ENCODE measurements at places on chromosomes 5 and 9.

GRCh38 chr9:134691695-134692572 is 50.3 kb downstream of the COL5A1 start:
- no peak for DNase-seq

DNA sequence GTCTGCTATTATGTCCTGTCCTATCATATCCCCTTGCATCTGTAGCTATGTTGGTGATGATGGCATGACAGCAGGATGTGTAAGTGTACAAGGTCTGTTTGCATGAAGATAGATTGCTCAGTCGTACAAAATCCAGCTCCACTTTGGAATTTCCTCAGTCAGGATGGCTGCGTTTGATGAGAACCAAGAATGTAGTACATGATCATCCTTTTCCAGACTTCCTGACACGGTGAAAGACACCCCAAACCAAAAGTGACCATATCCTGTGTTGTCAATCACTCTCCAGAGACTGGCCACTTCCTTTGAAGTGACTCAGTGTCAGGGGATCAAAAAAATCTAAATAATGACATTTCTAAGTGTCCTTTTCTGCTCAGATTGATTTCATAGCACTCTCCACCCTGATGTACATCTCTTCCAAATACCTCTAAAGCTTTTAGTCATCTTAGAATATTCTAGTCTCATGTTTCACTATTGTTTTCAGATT is 213.4 kb downstream of the PLK2 start:
- DNase-seq = no peak

DNA sequence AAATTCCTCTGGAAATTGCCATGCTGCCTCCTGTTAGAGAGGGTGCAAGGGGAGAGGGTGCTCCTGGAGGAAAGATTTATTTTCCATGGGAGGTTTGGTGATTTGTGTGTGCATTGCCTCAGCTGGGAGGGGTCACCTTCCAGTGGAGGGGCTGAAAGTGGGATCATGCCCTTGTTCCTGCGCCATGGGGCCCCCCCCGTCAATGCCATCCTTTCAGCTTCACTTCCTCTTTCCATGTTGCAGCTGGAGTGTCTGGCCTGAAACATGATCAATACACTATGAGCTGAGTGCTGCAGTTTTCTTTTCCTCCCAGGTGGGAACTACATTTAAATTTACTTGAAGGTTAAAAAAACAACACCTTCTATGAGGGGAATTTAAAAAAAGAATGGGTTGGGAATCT is 176.8 kb downstream of the MELK start:
- no peak for DNase-seq

DNA sequence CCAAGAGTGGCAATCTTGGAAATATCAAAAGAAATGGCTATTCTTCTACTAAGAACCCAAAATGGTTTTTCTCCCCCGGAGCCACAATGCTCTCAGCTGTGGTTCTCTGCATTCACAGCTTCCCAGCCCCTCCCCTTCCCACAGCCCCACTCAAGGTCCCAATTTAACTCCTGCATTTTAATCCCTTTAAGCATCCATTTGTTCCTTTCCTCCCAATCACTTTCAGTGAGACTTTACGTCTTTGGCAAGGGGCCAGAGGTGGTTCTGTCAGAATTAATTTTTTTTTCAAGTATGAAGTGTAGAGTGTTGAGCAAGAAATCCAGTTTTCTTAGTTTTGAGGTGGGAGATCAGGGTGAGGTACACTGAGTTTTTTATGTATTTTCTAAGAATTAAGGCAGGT is 256.9 kb downstream of the GLIS3 start:
- DNase-seq = no peak

DNA sequence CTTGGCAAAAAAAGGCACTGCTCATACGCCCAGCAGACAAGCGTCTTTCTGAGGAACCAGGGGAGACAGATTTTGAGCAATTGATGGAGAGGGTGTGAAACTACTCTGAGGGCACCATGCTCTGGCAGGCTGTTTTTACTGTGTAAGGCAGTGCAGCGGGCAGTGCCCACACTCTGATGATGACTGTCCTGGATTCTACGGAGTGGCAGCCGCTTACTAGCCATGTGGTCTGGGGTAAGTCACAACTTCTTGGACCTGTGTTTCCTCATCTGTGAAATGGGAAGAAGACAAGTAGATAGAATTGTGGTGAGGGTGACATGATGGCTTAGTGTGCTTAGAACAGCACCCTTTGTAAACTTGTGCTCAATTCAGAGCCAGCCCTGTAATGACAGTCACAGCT is 38.8 kb downstream of the FABP6 start:
- no peak for DNase-seq

DNA sequence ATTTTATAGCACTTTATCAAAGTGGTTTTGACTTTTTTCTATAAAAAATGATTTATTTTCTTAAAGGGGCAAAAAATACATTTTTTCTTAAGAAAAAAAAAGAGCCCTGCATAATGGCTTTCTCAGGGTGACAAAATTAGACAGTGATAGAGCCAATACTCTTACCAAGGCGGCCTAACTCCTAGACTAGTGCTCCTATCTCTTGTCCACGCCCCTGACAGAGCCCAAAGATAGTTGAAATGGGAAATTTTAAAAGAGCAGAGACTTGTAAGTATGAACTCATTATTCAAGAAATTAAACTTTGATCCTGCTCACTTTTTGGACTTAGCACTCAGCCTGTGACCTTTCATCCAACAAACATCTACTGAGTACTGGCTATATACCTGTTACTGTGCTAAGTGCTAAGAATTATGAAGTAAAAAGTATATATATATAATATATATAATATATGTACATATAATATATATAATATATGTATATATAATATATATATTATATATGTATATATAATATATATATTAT is 1.2 kb downstream of the INVS start:
- no peak for DNase-seq

GRCh38 chr9:98171176-98171925 is 21.1 kb downstream of the CORO2A start:
- DNase-seq = no peak

DNA sequence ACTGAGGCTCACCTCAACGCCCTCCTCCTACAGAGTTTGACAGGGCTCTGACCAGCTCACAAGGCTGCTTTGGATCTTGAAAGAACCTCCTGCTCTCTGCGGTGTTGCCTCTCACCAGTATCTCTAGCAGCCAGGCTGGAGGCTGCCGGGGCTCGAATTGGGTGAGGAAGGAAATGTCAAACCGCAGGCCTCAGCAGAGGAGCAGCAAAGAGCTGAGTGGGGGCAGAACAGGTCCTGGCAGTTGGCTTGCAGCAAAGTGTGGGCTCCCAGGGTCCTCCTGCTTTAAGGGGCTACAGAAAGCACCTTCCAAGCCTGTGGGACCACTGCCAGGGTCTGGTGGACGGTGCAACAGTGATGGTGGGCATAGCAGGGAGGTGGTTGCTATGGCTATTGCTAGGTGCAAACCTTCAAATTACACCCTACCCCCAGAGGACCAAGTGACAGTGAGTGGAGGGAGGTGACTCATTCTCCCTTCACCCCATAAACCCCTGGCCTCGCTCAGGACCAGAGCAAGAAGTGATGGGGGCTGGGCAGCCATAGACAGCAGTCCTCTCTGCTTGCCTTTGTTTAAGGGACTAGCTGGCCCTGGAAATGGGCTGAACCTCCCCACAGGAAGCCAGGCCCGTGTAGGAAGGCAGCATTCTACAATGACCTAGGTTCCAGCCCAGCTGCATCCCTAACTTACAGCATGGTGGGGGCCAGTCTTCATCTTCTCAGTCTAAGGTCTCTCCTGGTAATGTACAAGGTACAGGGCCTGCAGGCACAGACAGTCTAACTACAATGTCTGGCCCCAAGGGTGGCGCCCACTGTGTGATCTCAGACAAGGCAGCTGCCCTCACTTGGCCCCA is 18.7 kb downstream of the LCP2 start:
- DNase-seq = no peak

DNA sequence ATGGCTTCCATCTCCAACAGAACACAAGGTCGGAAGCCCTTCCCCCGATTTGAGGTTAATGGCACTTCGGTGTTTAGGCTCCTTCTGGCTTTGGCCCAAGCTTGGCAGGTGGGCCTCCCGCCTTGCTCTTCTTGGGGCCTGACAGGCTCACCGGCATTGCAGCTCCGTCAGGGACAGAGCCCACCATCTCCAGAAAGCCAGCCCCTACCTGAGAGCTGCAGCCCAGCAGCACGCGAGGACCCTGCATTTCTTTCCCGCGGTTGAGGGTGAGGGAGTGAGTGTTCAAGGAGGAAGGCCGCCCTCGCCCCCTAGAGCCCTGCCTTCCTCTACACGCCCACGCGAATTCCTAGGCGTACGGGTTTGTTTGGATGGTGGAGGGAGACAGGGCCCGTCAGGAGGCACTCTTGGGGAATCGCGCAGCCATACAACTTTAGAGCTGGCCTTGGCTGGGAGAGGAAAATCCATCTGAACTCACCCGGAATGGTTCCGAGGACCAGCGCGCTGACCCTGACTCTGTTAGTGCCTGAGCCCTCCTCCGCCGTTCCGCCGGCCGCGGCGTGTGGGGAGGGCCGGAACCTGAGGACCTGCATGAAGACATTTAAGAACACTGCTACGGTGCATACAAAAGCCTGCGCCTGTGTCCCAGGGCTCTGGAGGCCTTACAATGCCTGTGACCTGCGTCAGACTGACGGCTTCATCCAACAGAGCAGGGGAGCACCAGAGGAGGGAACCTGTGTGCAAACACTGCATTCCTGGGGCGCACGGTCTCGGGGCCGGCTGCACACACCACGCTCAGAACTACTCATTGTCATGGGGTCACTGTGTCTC is 73.8 kb downstream of the MRPL36 start:
- DNase-seq = no peak

GRCh38 chr9:93081081-93081529 is 14.9 kb upstream of the CARD19 start:
- DNase-seq = no peak

DNA sequence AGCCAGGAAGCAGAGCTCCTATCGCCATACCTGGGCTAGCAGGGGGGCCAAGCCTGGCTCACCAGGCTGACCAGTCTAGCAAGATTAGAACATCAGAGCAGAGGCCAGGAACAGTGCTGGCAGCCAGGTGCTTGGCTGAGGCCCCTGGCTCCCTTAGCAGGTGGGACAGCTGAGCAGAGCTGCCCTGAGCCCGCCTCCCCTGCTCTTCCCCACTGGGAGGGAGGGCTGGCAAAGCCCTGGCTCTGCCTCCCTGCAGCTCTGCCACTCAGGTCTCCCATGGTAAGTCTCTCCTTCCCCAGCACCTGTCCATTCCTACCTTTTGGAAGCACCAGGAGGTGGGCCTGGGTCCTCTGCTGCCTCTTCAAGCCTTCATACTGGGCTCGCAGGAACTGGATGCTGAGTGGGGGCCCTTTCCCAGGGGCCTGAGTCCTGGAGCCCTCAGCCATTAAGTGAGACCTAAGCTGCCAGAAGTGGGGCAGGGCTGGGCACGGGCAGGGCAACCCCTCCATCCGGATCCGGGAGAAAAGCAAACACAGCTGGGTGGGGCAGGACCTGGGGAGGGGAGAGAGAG is 803 bp downstream of the C9orf152 start:
- DNase-seq = no peak

- no peak for DNase-seq
These were observed 40.0 kb downstream of the MTMR12 start for GRCh38 chr5:32272746-32273145.

DNA sequence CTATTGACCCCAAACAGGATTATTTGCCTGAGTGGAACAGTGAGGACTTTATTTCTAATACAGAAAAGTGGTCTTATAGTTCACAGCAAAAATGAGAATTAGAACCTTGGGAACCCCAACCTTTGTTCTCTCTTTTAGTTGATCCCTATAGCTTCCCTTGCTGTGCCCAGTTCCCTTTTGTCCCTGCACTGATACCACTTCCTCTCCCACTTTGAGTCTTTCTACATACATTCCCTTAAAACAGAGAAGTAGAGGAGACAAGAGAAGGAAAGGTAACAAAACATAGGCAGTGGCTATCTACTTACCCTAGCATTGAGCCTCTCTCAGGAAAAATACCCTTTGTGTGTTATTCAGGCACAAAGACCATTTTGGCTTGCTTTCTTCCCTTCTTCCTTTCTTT is 246.4 kb downstream of the FAM114A2 start:
- DNase-seq = no peak

- DNase-seq = no peak
These were observed 23.1 kb downstream of the ADGRD2 start for GRCh38 chr9:124473310-124473709.

- DNase-seq = no peak
These were observed 10.7 kb upstream of the CERCAM start for GRCh38 chr9:128409978-128410377.

DNA sequence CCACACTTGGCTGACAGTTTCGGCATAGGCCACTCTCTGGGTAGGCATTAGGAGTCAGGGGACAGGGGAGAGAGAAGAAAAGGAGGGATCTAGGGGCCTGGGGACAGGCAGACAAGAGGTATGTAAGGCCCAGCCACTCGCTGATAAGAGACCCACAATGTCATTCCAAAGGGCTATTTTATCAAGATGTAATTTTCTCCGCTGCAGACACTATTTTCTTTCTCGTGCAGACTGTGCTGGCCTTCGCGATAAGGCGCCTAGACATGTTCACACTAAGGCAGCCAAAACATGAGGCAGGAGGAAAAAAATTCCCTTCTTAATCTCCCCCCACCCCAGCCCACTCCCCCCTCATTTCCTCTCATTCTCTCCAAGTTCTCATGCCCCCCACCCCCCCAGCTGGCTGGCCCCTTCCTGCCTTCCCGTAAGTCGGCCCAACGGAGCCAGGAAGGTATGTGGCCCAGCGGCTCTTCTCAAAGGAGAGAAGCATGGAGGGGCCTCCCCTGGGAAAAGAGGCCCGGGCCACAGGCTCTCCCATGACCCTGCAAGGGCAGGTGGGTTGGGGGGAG is 44.9 kb upstream of the SYNPO start:
- no peak for DNase-seq

DNA sequence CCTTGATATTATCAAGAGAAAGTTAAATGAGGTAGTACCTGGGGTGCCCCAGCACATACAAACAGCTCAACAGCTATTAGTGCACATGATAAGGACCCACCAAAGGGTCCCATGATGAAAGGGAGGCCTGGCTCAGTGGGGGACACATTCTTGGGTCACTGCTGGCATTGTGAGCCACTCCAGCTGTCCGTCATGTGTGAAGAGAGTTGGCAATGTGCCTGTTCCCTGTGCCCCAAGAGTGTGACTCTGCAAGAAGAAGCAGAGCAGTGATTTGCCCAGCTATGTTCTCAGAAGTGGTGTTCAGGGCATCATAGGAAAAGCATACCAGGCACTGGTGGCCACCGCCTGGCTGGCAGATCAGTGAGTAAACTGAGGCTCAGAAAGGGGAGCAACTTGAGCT is 37.1 kb upstream of the TDRD7 start:
- DNase-seq = no peak

GRCh38 chr5:80703747-80704146 is 49.0 kb upstream of the DHFR start:
- DNase-seq = no peak

All from NCI-H1048 (cell line).